ENCODE measurements at places on chromosomes 16 and 17.

GRCh38 chr16:82857693-82858365, 231.1 kb downstream of the CDH13 start:
- no peak for DNase-seq

- DNase-seq: no peak
Measured at GRCh38 chr17:79132271-79133064, 57.8 kb downstream of the ENGASE start.

DNA sequence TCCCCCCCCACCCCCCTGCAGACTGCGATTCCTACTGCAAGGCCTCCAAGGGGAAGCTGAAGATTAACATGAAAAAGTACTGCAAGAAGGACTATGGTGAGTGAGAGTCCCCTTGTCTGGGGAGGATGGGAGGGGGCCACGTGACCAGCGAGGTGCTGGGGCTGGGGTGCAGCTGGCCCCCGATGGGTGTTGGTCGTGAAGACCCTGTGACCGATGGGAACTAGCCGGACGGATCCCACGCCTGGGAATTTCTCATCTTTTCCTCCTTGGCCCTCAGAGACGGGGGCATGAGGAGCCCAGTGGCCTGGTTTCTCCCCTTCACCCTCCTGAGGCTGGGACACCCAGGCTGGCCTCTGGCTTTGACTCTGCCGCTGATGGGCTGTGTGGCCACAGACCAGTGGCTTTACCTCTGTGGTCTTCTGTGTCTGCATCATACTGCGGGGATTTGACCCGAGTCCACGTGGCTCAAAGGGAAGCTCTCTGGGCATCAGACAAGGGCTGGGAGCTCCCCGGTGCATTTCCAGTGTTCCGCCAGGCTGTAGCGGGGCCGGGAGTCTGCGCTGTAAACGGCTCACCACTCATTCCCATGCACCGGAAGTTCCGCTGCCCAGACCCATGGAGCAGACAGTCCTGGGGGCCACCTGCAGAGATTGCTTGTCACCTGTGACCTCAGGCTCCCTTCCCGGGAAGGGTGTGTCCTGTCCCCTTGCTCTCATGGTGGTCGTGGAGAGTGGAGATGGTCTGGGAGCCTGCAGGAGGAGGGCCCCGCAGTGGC, 200.0 kb downstream of the NTN1 start:
- DNase-seq: no peak

- no peak for DNase-seq
Measured at GRCh38 chr16:71474864-71475263, 12.8 kb upstream of the ZNF23 start.

DNA sequence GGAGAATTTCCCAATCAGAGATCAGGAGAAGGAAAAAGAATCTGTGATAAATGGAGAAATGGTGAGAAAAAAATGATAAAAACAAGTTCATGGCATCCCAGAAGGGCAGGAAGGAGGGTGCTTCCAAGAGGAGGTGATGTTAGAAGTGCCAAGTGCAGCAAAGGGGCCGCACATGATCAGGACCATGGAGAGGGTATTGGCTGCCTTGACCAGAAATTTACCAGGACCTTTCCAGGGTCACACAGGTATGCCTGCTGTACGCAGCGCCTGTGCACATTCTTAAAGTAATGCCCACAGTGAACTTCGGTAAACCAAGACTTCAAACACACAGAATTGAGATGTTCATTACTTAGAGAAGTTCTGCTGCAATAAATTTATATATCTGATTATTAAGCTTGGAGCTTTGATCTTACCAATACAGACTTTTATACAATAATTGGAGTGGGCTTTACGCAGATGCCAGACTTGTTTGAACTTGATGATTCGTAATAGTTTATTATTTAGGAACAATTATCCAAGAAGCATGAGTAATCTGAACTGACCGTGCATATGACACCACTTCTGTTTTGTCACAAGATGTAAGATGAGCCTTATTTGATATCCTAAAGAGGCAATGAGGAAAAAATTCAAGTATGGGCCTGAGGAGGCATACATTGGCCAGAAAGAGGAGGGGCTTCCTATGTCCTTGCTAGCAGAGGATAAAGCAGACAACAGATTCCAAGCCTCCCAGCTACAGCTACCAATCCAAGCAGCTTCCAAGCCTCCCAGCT, 2.2 kb upstream of the KRT33A start:
- DNase-seq: no peak

GRCh38 chr17:6831661-6832263, at the start of gene TEKT1:
TSS of gene TEKT1 (minus strand) at chr17:6831729. CDS start at chr17:6830376, 1,353 bp downstream.
- no peak for DNase-seq

GRCh38 chr17:16873174-16874035, 98.5 kb downstream of the TNFRSF13B start:
- peak; percentile 16 for DNase-seq

DNA sequence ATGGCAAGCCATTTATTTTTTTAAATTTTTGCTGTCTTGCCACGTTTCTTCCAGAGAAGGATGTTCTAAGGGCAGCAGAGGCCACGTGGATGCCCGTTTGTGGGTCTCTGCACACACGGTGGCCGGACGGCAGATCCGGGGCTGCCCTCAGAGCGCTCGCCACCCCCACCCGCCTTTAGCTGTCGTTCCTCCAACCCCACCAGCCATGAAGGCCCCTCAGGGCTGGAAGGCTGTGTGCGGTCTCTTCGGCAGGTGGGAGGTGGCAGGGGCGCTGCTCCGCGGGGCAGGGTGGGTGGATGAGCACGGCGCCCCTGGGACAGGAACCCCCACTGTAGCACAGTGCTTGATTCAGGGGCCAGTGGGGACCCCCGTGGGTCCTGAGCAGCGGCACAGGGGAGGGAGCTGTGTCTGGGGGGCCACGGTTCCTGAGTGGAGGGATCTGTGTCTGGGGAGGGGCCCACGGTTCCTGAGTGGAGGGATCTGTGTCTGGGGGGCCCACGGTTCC, 49.7 kb downstream of the ZFPM1 start:
- DNase-seq: no peak

DNA sequence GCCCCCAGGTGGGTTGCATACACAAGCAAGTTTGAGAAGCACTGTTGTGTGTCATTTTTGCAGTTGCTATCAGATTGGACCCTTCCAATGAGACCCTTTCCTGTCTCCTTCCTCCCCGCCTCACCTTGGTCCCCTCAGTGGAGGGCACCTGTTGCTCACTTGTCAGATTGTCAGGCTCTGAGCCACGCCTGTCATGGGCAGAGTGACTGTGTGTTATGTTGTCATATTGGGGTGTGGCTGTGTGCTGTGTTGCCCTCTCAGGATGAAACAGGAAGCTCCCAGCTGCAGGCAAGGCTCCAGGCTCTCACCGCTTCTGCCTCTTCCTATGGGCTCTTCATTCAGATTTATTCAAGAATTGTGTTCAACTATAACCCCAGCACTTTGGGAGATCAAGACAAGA, 302.9 kb downstream of the CPPED1 start:
- DNase-seq: no peak

DNA sequence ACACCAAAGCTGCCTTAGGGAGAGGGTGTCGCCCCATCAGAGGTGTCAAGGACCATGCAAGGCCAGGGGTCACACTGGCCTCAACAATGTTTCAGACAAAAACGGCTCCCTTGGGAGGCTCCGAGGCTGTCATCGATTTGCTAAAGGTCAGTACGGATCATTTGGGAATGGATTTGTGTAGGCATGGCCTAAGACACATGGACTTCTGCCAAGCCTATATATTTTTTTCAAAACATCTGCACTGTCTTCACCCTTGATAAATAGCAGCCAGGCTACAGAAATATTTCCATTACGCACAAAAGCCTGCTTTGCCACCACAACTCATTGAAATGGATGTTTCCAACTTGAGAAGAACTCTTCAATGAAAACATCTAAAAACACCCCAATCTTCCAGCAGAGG, 10.3 kb downstream of the CUEDC1 start:
- no peak for DNase-seq

GRCh38 chr17:59757043-59757442, 49.6 kb downstream of the VMP1 start:
- DNase-seq: no peak

DNA sequence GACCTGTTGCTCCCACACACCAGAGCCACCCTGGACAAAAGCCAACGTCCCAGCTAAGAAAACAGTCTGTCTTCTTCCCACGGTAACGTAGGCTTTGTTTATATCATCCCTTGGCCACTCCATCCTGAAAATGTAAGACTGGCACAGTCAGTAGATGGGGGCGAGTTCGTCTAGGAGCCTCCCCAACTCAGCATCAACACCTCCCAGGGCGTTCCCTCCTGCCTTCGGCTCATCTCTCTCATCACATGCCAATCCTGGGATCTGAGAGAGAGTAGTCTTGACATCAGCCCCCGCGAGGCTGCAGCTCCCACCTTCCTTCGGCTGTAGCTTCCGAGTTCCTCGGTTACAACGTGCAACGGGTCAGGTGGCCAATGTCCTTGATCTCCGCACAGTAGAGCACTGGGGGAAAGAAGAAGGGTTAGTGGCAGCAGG, 894 bp downstream of the RNF227 start:
- no peak for DNase-seq

- no peak for DNase-seq
Measured at GRCh38 chr17:65559804-65560627, 1.4 kb downstream of the AXIN2 start.

- DNase-seq: peak; percentile 5
Measured at GRCh38 chr17:17300624-17301568, 2.3 kb upstream of the NT5M start.

GRCh38 chr17:38867968-38868816, 1.7 kb upstream of the LASP1 start:
- no peak for DNase-seq

DNA sequence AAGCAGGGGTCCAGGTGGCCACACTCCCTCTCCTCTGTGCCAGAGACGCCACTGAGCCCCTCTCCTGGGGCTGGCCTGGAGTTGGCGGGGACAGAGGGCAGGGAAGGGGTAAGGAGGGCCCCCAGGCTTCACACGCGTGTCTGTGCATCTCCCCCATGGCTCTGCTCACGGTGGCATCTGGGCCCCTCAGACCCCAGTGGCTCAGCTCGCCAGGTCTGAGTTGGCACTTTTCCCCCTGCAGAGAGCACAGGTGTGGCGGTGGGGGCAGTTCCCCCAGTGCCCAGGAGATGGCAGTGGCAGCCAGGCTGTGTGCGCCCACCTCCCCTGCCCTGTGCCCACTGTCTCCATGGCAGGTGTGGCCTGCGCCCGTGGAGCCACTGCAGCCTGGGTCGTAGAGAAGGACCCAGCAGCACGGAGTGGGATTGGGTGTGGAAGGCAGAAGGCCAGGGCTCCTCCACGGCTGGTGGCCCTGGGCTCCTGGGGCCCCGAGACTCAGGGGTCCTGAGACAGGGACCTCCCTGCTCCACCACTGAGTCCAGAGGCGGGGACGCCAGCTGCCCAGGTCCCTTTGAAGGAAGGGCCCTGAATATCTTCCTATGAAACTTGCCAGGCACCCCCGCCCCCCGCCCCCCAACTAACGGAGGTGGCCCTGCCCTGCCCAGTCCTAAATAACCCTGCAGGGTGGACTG, 4.3 kb upstream of the APRT start:
- no peak for DNase-seq
